Peyer's patch (tissue), 4 donors: ENCODE measurements at places on chromosomes 3 and 15. TPM values are rescaled to one million over a fixed set of nuclear protein-coding genes. Genes with fewer than 3 reads are reported as not detected.

Gene NANOGP8
- 1.5 TPM for total RNA-seq

Gene SLC22A13
- total RNA-seq: not detected

Gene CCR2
- total RNA-seq: 0.70 TPM

Gene SLC22A14
- 5.0 TPM for total RNA-seq

Gene C15orf62
- 1.3 TPM for total RNA-seq

Gene PCSK6
- 14.9 TPM for total RNA-seq

Gene ANKRD63
- total RNA-seq: not detected

Gene WNT5A
- 7.4 TPM for total RNA-seq

Gene DBR1
- total RNA-seq: 9.1 TPM

Gene MESP1
- total RNA-seq: 0.95 TPM

Gene MINAR1
- total RNA-seq: not detected

Gene MITF
- total RNA-seq: 3.3 TPM

Gene NR2F2
- total RNA-seq: 15.7 TPM

Gene GXYLT2
- 1.1 TPM for total RNA-seq

Gene CTXN2
- total RNA-seq: not detected

Gene WDR93
- total RNA-seq: not detected

Gene SERINC4
- total RNA-seq: not detected

Gene ADAMTS7
- 1.2 TPM for total RNA-seq

Gene CSNK1G1
- total RNA-seq: 31.4 TPM

Gene VGLL3
- total RNA-seq: 4.3 TPM

Gene AP3B2
- not detected for total RNA-seq

Gene PFN2
- 59.5 TPM for total RNA-seq

Gene HCN4
- 0.18 TPM for total RNA-seq

Gene C3orf18
- total RNA-seq: 26.4 TPM

Gene CKMT1A
- total RNA-seq: 147 TPM

Gene GLCE
- total RNA-seq: 50.7 TPM

Gene DUOXA2
- total RNA-seq: not detected

Gene CYP11A1
- 4.3 TPM for total RNA-seq

Gene ZIC1
- 2.5 TPM for total RNA-seq

Gene ACKR2
- 1.1 TPM for total RNA-seq

Gene DNAH1
- total RNA-seq: 42.1 TPM

Gene KLHL6
- 2.4 TPM for total RNA-seq

Gene SLC6A11
- total RNA-seq: not detected

Gene SAMMSON
- total RNA-seq: not detected

Gene ATP2B2
- total RNA-seq: not detected

Gene IMPG2
- 0.27 TPM for total RNA-seq

Gene NISCH
- 65.7 TPM for total RNA-seq

Gene HYKK
- total RNA-seq: 29.3 TPM

Gene PAQR5
- total RNA-seq: 26.8 TPM

Gene LMOD3
- total RNA-seq: not detected

Gene LRTM1
- not detected for total RNA-seq

Gene TP63
- total RNA-seq: not detected

Gene CCK
- total RNA-seq: not detected

Gene C3orf49
- total RNA-seq: not detected

Gene PROS1
- total RNA-seq: 15.7 TPM

Gene SLC2A2
- total RNA-seq: 78.0 TPM

Gene TRIM42
- not detected for total RNA-seq

Gene AGBL1
- total RNA-seq: not detected

Gene ECE2
- not detected for total RNA-seq

Gene STXBP5L
- 0.18 TPM for total RNA-seq

Gene PIF1
- total RNA-seq: 3.5 TPM

Gene PRR23A
- total RNA-seq: not detected

Gene SPINK8
- total RNA-seq: not detected

Gene MAPKAPK3
- total RNA-seq: 31.6 TPM
